ENCODE measurements at places on chromosomes 7 and 10.
A peak's percentile ranks its signal among the peaks of the same experiment; 100 is the strongest.

GRCh38 chr10:18606051-18606695 lies 45.2 kb downstream of the NSUN6 start:
- no peaks in the 10 kb centered on the region for H3K4me1 ChIP-seq
- DNase-seq: no peak
- H3K27ac ChIP-seq: no peak overlapping the region
- no peaks in the 10 kb centered on the region for H3K36me3 ChIP-seq

- H3K4me3 ChIP-seq: no peak overlapping the region
- H3K36me3 ChIP-seq: peaks cover under 1% of the 10 kb centered on the region
- no peak overlapping the region for H3K27ac ChIP-seq
- DNase-seq: no peak
- no peaks in the 10 kb centered on the region for H3K4me1 ChIP-seq
- H3K27me3 ChIP-seq: no peaks in the 10 kb centered on the region
These were observed 32.1 kb downstream of the TRRAP start for GRCh38 chr7:98910427-98910826.

DNA sequence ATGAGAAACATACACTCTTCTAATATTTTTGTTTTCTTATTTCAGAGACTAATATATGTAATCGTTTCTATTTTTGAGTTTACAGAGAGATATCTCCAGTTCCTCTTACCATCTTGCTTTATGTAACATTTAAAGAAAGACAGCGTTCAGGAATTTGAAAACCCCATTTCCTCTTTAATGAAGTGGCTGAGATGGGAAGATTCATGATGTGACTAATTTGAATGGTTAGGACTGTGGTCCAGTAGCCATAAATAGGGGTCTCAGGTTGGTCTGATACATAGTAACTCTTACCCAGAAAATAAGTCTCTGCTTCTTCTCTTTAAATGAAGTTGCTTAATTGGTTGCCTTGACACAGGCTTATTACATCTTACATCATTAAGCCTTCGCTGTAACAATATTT lies 6.9 kb downstream of the KMT2E start:
- peaks cover 51% of the 10 kb centered on the region for H3K4me1 ChIP-seq
- DNase-seq: no peak
- H3K27me3 ChIP-seq: no peaks in the 10 kb centered on the region
- H3K36me3 ChIP-seq: no peaks in the 10 kb centered on the region
- no peak overlapping the region for H3K4me3 ChIP-seq

DNA sequence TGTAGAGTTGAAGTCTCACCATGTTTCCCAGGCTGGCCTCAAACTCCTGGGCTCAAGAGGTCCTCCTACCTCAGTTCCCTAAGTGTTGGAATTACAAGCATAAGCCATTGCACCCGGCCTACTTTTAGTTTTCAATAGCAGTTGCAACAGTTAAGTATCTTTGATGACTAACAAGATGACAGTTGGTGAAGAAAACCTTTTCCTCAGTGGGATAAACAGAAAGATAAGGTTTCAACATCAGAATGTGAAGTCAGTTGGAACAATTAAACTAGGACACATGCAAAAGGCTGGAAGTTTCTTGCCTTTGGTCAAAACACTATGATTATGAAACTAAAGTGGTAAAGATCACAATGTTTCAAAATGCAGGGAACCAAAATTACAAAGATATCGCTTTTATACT lies 169.2 kb downstream of the ZNF438 start:
- H3K27me3 ChIP-seq: no peaks in the 10 kb centered on the region
- no peak overlapping the region for H3K4me3 ChIP-seq
- no peak for DNase-seq
- no peaks in the 10 kb centered on the region for H3K36me3 ChIP-seq
- H3K27ac ChIP-seq: no peak overlapping the region
- no peaks in the 10 kb centered on the region for H3K4me1 ChIP-seq

DNA sequence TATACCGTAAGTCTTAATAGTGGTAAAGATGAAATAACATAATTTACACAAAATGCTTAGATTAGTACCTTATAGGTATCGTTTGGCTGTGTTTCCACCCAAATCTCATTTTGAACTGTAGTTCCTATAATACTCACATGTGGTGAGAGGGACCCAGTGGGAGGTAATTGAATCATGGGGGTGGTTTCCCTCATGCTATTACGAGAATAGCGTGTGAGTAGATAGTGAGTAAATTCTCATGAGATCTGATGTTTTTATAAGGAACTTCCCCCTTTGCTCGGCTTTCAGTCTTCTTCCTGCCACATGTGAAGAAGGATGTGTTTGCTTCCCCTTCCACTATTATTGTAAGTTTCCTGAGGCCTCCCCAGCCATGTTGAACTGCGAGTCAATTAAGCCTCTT lies 426.3 kb upstream of the POT1 start:
- no peak overlapping the region for H3K27ac ChIP-seq
- H3K4me1 ChIP-seq: no peaks in the 10 kb centered on the region
- no peaks in the 10 kb centered on the region for H3K27me3 ChIP-seq
- H3K4me3 ChIP-seq: no peak overlapping the region
- peak; percentile 13 for DNase-seq

- no peaks in the 10 kb centered on the region for H3K36me3 ChIP-seq
- H3K4me1 ChIP-seq: no peaks in the 10 kb centered on the region
- no peak for DNase-seq
- H3K27me3 ChIP-seq: no peaks in the 10 kb centered on the region
- H3K27ac ChIP-seq: no peak overlapping the region
These were observed 307.5 kb downstream of the CNTNAP2 start for GRCh38 chr7:146424084-146424483.

DNA sequence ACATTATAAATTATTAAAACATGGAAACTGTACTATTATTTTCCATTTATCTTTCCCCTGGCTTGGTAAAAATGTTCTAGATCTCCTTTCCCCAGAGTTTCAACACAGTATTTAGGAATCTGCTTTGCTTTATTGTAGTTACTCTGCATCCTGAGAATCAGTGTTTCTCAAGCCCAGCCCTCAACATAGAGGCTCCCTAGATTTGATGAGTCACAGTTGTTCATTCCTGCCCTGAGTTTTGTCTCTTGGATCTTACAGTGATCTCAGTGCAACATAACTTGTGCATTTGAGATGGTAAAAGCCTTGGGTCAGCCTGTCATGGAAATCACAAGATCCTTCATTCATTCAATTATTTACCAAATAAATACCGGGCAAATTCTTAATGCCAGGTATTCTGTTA lies 63.0 kb downstream of the VAX1 start:
- H3K4me3 ChIP-seq: no peak overlapping the region
- H3K27ac ChIP-seq: no peak overlapping the region
- no peaks in the 10 kb centered on the region for H3K36me3 ChIP-seq
- no peak for DNase-seq
- H3K27me3 ChIP-seq: no peaks in the 10 kb centered on the region
- H3K4me1 ChIP-seq: no peaks in the 10 kb centered on the region

DNA sequence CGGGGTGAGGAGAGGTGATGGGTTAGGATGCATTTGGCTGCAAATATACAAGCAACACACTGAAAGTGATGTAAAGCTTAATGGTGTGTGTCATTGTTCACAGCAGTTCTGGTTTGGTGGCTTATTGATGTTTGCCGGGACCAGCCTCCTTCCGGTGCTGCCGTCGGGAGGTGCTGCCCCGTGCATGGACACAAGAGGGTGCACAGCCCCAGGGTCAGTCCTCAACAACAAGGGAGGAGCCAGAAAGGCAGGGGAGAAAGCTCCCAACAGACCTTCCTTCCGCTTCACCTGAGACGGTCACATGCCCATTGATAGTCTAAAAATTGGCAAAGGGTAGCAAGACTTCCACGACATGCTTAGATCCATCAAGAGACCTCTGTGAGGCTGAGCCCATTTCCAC lies 9.5 kb downstream of the RNF32 start:
- no peaks in the 10 kb centered on the region for H3K36me3 ChIP-seq
- no peak overlapping the region for H3K4me3 ChIP-seq
- H3K27ac ChIP-seq: no peak overlapping the region
- no peak for DNase-seq
- peaks cover 8% of the 10 kb centered on the region for H3K27me3 ChIP-seq

DNA sequence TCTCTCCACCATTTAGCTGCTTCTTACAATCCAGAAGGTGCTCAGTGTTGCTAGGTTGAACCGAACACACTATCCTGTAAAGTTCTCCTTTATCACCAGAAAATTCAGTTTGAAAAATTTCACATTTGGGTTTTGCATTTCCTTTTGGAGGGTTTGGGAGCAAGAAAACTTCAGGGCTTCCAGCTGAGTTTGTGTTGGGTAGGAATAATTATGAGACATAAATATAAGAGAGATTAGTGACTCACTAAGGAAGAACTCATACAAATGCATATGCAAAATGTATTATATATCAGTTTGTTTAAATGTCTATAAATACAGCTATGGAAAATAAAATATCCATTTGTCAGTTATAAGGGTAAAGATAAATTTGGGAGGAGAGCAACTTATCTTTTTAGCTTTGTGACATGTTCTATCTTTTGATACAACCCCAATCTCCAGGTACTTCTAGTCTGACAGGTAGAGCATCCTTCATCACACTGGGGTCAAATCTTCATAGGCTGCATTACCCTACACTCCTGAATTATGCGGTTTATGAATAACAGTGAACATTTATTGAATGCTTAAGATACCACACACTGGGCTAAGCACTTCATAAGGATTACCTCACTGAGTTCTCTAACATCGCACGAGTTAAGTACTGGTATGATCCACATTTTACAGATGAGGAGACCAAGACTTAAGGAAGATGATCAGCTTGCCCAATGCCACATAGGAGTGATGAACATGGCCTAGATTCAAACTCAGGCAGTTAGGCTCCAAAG lies 304.4 kb downstream of the SORCS1 start:
- no peaks in the 10 kb centered on the region for H3K27me3 ChIP-seq
- no peak overlapping the region for H3K27ac ChIP-seq
- H3K4me1 ChIP-seq: no peaks in the 10 kb centered on the region
- H3K36me3 ChIP-seq: no peaks in the 10 kb centered on the region
- no peak overlapping the region for H3K4me3 ChIP-seq

GRCh38 chr10:131938681-131939080 lies 37.9 kb downstream of the PPP2R2D start:
- DNase-seq: no peak
- no peak overlapping the region for H3K27ac ChIP-seq
- peaks cover 58% of the 10 kb centered on the region for H3K36me3 ChIP-seq
- H3K27me3 ChIP-seq: no peaks in the 10 kb centered on the region
- H3K4me3 ChIP-seq: no peak overlapping the region

GRCh38 chr10:131875501-131875900 lies 25.3 kb upstream of the PPP2R2D start:
- H3K27me3 ChIP-seq: no peaks in the 10 kb centered on the region
- H3K4me1 ChIP-seq: peaks cover 6% of the 10 kb centered on the region
- no peak for DNase-seq
- H3K36me3 ChIP-seq: no peaks in the 10 kb centered on the region

- DNase-seq: peak; percentile 20
- H3K27me3 ChIP-seq: peaks cover 30% of the 10 kb centered on the region
- H3K4me3 ChIP-seq: no peak overlapping the region
- peaks cover 28% of the 10 kb centered on the region for H3K4me1 ChIP-seq
- H3K36me3 ChIP-seq: no peaks in the 10 kb centered on the region
- H3K27ac ChIP-seq: no peak overlapping the region
These were observed 7.9 kb upstream of the EN2 start for GRCh38 chr7:155449869-155450557.

DNA sequence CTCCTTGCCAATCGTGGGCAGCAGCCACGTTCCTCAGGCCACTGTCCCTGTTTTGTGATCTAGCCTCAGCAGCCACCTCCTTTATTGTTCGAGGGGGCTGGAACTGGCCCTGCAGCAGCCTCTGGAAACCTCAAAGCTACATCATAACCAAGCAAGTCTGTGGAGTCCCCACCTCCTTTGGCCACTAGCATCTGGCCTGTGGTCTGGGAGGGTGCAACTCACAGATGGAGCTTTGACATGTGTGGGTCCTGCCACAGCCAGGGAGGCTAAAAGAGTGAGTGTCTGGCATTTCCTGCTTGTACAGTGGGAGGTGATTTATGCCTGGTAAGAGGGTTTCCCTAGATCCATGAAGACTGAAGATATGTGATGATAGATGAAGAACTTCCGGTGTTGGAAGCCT lies 32.3 kb upstream of the NUB1 start:
- no peaks in the 10 kb centered on the region for H3K4me1 ChIP-seq
- H3K27ac ChIP-seq: no peak overlapping the region

DNA sequence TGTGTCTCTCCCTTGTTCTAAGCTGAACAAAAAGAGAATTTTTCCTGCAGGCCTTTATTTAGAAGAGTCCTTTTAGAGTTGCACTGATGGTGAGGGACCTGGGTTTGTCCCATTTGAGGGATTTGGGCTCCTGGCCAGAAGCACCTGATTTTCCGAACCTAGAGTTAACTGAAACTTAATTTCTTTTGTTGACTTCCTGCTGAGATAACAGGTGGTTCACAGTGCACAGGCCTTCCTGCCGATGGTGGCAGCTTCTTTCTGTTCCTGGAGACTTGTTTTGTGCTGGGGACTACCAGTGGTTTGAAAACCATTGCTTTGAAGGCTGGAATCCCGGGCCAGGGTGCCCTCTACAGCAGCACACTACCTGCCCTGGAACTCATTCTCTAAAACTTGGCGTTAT lies 99.2 kb downstream of the SUGCT start:
- no peak overlapping the region for H3K4me3 ChIP-seq
- H3K27me3 ChIP-seq: no peaks in the 10 kb centered on the region
- H3K36me3 ChIP-seq: no peaks in the 10 kb centered on the region
- H3K27ac ChIP-seq: no peak overlapping the region

DNA sequence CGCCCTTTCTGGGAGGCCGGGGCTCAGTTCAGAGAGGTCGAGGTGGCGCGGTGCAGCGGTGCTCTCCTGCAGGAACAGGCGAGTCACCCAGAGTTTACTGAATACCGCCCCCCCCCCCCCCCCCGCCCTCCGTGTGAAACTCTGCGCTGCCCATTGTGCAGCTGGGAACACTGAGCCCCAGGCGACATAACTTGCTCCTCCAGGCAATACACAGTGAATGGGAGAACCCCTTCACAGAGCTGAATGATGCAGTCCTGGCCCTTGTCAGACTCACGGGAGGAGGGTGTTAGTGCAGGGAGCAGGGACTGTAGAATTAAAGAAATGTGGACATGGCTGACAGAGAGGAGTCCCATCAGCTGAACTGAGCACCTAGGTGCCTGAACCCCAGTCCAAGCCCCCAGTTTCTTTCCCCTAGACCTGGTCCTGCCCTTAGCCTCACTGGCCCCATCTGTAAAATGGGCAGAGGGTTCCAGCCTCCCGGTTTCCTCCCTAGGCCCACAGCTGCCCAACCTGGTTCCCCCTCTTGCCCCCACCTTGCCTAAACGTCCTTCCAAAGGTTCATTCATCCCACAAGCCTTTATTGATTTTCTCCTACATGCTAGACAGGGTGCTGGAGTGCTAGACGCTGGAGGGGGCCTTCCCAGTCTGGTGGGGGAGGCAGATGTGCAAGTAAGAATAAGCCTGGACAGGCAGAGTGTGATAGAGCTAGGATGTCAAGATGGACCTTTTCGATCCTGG lies 869 bp upstream of the LOXL4 start:
- peaks cover 18% of the 10 kb centered on the region for H3K27me3 ChIP-seq
- H3K4me1 ChIP-seq: peaks cover 5% of the 10 kb centered on the region
- no peaks in the 10 kb centered on the region for H3K36me3 ChIP-seq
- no peak for DNase-seq

- DNase-seq: no peak
- H3K36me3 ChIP-seq: no peaks in the 10 kb centered on the region
- H3K27ac ChIP-seq: no peak overlapping the region
- H3K4me1 ChIP-seq: no peaks in the 10 kb centered on the region
- H3K27me3 ChIP-seq: no peaks in the 10 kb centered on the region
These were observed 38.2 kb upstream of the CYP2C18 start for GRCh38 chr10:94645285-94645684.
